Left ventricle myocardium inferior (tissue), 1 donor: ENCODE measurements at places on chromosomes 6 and 20. TPM values are rescaled to one million over a fixed set of nuclear protein-coding genes. Genes with fewer than 3 reads are reported as not detected.

VAPB gene
- total RNA-seq, result 72.6 TPM

NNAT gene
- 0.33 TPM for total RNA-seq

CCM2L gene
- total RNA-seq, result 7.5 TPM

ADNP gene
- total RNA-seq, result 27.3 TPM

RSPO3 gene
- total RNA-seq, result 0.27 TPM

METTL24 gene
- total RNA-seq, result 1.2 TPM

FAM217A gene
- total RNA-seq, result not detected

EYA2 gene
- total RNA-seq, result 0.63 TPM

MATN4 gene
- not detected for total RNA-seq
